Urothelium cell line (cell line): ENCODE measurements at places on chromosomes 3 and 15.

DNA sequence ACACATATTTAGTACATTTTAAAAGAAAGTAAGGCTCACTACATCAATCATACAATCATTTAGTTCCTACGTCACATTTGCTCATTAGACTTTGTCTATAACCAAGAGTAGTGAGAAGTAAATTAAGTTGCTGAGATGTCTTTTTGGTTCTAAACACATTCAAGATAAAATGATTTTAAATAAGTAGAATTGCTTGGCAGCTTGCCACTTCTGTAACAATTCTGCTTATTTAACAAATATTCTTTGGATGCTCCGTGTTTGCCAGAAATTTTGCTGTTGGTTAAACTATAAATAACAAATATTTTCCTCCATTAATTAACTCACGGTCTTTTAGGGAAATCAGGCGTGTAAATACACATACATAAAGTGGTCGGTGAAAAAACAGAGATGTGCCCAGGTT is 18.3 kb downstream of the SUCNR1 start:
- no peak for DNase-seq

- DNase-seq = no peak
These were observed 16.2 kb upstream of the RPL24 start for GRCh38 chr3:101702726-101703125.

DNA sequence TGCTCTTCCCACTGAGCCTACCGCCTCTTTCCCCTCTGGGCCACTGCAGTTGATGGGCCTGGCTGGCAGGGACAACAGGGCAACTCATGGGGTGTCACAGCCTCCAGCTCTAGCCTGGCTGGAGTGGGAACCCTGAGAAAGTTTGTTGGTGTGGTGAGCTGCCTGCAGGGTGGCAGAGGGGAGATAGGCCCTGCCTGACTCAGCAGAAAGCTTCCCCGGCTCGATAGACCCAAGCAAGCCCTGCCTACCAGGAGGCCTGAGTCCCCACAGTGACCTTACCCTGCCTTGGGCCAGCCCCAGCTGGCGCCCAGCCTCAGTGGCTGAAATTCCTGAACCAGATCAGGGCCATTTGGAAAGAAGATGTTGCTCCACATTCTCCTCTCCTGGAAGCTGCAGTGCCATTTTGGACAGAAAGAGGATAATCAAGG is 29.4 kb downstream of the ABTB1 start:
- DNase-seq = no peak

DNA sequence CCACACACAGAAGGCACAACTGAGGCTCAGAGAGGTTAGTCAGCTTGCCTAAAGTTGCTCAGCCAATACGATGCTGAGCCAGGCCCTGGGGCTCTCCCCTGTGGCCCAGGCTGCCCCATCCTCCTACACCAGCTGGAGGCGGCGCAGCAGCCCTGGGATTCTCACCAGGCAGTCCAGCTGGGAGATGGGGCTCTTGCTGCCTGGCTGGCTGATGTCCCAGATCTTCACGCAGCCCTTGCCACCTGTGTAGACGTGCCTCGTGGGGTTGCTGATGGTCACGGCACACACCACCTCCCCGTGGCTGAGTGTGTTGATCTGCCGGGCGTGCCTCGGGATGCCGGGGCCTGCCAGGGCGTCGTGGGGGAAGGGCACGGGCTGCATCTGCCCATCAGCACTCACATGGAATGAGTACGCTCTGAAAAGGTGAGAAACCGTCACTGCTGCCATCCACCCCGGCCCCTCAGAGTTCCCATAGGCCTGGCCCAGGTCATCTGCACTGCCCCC is 42.8 kb downstream of the TLE3 start:
- DNase-seq = no peak

GRCh38 chr3:126407412-126408044 is 12.8 kb downstream of the CFAP100 start:
- no peak for DNase-seq

DNA sequence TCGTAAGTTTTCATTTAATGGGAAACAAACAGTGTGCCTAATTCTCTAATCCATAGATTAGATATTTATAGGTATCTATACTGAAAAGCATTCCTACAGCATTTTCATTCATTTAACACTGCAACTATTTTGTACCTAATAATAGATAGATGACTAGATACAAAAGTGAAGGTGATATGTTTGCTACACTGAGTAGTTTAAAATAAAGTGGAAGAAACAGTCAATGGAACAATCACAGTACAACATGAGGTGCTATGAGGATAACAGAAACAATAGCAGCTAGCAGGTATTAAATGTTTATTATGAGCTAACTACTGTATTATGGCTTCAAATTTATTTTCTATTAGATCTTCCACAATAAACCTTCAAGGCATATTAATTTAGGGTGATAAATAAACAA is 31.1 kb upstream of the ANXA2 start:
- DNase-seq = no peak

DNA sequence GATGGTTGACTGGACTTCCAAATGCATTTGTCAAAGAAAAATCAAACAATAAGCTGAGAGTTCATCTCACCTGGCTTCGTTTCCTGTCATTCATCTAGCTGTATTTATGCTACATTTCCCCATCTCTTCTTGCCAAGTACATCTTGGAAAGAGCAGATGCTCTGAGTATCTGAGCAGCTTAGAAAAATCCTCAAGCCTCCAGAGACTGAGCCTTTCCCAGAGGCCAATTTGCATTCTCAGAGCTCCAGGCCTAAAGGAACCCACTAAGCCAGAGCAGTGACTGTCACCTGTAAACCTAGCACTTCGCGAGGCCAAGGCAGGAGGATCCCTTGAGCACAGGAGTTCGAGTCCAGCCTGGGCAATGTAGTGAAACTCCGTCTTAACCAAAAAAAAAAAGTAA is 100.5 kb downstream of the XXYLT1 start:
- DNase-seq = no peak
